ENCODE measurements at places on chromosomes 3 and 15. TPM values are rescaled to one million over a fixed set of nuclear protein-coding genes. Genes with fewer than 3 reads are reported as not detected.

The ERICH6 gene
- total RNA-seq = not detected

The CFAP100 gene
- total RNA-seq = not detected

The BOC gene
- 6.2 TPM for total RNA-seq

The HACD2 gene
- total RNA-seq = 30.2 TPM

The ATP13A5 gene
- not detected for total RNA-seq

The GABRR3 gene
- not detected for total RNA-seq

The DAPK2 gene
- total RNA-seq = 5.1 TPM
